ENCODE measurements at places on chromosomes 5 and 9.

DNA sequence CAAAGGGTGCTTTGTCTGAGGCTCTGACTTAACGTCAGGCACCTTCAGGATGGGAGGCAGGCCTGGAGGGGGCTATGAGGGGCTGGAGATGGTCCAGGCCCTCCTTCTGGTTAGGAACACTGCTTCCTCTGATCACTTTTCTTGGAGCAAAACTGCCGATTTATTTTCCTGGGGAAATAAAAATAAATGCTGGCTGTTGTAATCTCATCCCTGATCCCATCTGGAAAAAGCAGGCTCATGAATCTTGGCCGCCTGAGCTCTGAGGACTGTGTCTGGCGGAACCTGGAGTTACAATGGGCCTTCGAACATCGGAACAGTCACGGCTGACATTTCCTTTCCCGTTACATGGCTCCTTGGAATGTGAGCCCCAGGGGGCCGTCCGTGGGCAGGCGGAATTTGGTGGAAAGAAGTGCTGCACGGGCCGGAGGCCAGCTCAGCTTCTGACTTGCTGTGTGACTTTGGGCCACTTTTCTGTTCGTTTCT, 157.8 kb downstream of the RGS3 start:
- no peak for DNase-seq

- no peak for DNase-seq
These were observed 60.8 kb upstream of the KLF9 start for GRCh38 chr9:70475211-70475610.

DNA sequence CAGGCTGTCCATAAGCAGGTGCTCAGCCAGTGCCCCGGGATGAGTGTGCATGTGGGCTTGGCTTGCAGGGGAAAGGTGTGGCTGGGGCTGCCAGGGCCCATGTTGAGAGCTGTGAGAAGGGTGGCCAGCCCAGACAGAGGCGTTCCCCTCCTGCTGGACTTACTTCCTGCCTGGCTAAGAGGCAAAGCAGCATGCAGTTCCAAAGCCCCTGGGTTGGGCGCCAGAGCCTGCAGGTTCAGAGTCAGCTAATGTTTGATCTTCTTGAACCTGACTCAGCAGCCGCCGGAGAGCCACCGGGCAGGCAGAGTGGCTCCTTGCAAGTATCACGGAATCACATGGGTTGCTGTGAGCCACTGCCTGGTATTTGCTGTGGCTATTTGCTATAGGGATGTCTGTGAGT, 168.4 kb upstream of the MAP1B start:
- no peak for DNase-seq

GRCh38 chr5:118776755-118777154, 211.6 kb downstream of the DTWD2 start:
- no peak for DNase-seq

GRCh38 chr9:133782157-133783130, 44.3 kb upstream of the SARDH start:
- peak; percentile 73 for DNase-seq

DNA sequence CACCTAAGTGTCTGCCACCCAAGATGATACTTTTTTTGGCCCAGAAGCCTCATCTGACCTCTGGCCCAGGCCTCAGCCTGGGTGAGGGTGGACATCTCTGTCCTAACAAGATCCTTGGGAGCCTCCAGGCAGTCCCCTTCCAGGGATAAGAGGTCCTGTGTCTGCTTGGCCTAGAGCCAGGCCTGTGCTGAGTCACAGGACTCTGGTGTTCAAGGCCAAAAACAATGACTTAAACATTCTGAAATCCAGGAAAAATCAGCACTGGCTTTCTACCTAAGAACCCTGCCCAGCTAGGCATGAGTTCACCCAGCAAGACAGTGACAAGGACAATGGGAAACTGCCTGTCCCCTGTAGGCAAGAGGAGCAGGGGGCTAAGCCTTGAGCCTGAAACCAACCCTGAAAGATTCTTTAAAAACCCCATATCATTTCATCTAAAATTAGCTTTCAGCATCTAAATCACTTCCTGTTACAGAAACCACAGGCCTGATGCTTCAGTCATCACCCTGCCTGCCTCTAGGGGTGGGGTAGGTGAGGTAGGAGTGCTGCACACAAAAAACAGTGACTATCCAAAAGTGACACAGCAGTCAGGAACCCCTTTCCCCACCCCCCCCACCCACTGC, 29.9 kb downstream of the CSF2 start:
- peak; percentile 82 for DNase-seq

DNA sequence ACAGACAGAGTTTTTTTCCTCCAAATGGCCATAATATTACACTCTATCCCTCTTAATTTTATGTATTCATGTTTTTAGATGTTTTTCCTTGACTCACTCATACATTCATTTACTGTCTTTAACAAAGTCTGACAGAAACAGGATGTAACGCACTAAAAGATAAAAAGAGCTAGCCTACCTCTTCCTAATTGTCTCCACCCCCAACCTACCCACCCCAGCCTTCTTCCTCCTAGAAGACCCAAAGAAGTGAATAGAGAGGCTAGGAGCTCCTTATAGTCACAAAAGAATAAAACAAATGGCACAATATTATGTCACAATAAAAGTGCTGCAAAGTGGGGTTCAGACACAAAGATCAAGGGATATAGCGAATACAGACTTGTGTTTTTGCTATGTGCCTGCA, 719 bp downstream of the NOL8 start:
- no peak for DNase-seq

GRCh38 chr5:103347716-103348423, 89.3 kb downstream of the MACIR start:
- no peak for DNase-seq

- no peak for DNase-seq
These were observed 31.7 kb downstream of the HSDL2 start for GRCh38 chr9:112411626-112412027.

DNA sequence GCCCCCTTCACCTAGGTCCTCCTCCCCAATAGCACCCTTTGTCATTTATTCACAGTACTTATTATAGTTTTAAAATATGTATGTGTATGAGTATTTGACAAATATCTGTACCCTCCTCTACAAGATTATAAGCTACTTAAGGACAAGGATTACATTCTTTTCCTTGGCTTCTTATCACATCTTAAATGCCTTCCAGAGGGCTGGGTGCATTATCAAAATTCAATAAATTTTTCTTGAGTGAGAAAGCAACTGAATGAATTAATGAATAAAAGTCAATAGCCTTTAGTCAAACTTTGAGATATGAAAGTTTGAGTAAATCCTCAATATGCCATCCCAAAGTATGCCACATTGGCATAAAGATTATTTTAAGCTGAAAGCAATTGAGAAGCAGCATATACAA, 621.7 kb downstream of the DNAH5 start:
- DNase-seq = no peak

DNA sequence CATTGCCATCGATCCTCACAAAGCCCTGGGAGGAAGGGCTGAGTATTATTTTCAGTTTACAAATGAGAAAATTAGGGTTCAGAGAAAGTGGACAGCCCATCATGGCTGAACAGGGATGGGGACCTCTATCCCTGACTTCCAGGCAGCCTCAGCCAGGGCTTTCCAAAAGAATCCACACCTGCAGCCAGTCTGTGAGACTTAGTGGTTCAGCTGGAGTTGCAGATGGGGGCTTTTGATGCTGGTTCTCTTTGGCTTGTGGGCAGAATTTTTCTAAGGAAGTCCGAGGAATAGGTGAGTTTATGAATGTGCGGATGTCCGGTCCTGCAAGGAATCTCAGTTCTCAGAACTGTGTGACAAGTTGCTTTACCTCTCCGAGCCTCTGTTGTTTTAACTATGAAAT, 138.1 kb downstream of the RGS3 start:
- DNase-seq = no peak

All from stimulated activated CD4-positive, alpha-beta T cell treated with anti-CD3 and anti-CD28 coated beads, Interleukin-4, amount 100 ng/mL, for 24 hours (primary cell).